ENCODE measurements at places on chromosomes 6 and 20. TPM values are rescaled to one million over a fixed set of nuclear protein-coding genes. Genes with fewer than 3 reads are reported as not detected.

CALHM4 gene
- total RNA-seq = not detected

TP53TG5 gene
- not detected for total RNA-seq

MAFB gene
- total RNA-seq = 15.9 TPM

TRIM40 gene
- not detected for total RNA-seq

GPR63 gene
- total RNA-seq = 0.42 TPM

DNA sequence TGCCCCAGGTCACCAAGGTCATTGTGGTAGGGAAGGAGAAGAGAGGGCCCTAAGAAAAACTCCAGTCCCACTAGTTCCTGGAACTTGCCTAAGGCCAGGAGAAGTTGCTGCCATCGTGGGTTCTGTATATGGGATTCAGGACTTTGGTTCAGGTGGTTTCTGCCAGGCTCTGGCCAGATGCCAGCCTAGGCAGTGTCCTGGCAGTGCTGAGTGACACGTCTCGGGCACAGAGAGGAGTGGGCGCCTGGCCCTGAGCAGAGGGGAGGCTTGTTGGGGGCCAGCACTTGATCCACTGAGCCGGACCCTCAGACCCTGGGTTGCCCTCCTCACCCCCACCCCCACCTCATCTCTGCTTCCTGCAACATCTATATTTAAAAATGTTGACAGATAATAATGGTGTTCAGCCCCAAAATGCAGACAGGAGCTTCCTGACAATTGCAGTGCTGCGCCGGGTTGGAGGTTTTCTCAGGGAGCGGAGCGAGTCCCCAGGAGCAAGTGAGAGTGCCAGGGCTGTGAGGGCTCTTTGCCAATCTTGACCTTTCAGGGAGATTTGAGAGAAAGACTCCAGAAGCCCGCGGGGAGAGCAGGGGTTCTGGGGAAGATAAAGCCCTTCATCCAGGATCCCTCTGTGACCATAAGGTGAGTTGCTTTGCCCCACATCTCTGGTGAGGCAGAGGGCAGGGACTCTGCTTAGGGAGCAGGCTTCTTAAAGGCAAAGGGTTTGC is 71.9 kb downstream of the PHACTR3 start:
- H3K27me3 ChIP-seq = peaks cover 91% of the 10 kb centered on the region
- H3K4me3 ChIP-seq = no peak overlapping the region
- H3K36me3 ChIP-seq = no peaks in the 10 kb centered on the region
- H3K27ac ChIP-seq = no peak overlapping the region
- no peaks in the 10 kb centered on the region for H3K4me1 ChIP-seq

DNA sequence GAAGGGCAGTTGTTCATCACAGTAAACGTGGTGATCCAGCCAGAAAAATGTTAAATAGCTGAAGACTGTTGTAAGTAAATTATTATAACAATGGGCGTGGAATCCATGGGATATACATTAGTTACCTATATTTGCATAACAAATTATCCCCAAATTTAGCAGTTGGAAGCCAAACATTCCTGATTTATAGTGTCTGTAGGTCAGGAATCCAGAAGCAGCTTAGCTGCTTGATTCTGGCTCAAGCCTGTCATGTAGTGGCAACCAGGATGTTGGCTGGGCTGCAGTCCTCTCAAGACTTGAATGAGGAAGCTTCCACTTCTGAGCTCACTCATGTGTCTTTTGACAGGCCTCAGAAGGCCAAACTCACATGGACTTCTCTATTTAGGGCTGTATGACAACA is 6.9 kb upstream of the ADGRB3 start:
- H3K4me3 ChIP-seq = no peak overlapping the region
- no peaks in the 10 kb centered on the region for H3K36me3 ChIP-seq
- H3K27ac ChIP-seq = no peak overlapping the region
- H3K27me3 ChIP-seq = peaks cover 82% of the 10 kb centered on the region
- DNase-seq = no peak

GRCh38 chr20:29790510-29790909 is 1467.0 kb upstream of the DEFB115 start:
- H3K4me3 ChIP-seq = no peak overlapping the region
- no peak overlapping the region for H3K27ac ChIP-seq
- H3K36me3 ChIP-seq = no peaks in the 10 kb centered on the region
- H3K27me3 ChIP-seq = no peaks in the 10 kb centered on the region

DNA sequence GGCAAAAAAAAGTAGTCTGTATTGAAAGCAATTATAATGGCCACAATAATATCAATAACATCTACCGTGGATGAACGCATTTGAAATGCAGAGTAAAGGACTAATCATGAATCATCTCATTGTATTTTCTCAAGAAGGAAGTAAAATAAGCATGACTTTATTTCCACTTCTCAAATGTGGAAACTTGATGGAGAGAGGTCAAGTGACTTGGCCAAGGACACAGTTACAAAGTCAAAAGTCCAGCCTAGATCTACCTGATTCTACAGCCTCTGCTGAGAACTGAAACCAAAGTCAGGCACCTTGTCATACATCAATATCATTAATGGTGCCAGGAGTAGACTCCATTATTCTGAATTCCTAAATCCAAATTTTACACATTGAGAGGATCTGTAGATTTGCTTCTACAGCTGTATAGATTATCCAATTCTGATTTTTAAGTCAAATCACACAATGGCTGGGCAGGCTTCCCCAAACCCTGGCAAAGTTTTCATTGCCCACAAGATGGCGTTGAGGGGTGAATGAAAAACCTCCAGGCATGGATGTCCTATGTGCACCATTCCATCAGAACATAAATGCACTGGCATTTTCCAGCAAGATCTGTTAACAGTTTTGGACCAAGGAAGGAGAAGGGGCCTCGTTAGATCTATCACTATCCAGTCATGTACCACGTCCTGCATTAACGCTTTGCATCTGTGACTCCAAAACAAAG is 423.1 kb downstream of the MAFB start:
- no peak overlapping the region for H3K4me3 ChIP-seq
- no peak overlapping the region for H3K27ac ChIP-seq
- peaks cover 4% of the 10 kb centered on the region for H3K4me1 ChIP-seq
- H3K27me3 ChIP-seq = no peaks in the 10 kb centered on the region
- H3K36me3 ChIP-seq = no peaks in the 10 kb centered on the region
- DNase-seq = peak; percentile 75

DNA sequence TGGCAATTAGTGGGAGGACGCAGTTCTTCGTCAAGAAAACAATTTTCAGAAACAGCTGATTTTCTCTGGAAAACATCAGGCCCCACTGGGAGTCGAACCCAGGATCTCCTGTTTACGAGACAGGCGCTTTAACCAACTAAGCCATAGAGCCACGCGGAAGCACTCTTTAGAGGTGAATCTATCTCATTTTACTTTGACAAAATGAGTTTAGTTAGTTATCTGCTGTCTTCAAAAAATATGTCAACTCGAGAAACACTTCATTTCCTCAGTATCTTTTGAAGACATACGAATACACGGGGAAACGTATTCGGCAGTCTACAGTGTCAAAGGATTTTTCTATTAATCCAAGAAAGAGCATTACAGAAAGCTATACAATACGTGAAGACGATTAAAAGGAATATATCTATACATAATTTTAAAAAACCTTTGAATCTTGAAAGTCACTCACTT is 26.7 kb downstream of the GPX6 start:
- peak overlapping the region; percentile 86 for H3K4me3 ChIP-seq
- H3K27me3 ChIP-seq = no peaks in the 10 kb centered on the region
- peaks cover 14% of the 10 kb centered on the region for H3K36me3 ChIP-seq
- H3K4me1 ChIP-seq = peaks cover 5% of the 10 kb centered on the region

DNA sequence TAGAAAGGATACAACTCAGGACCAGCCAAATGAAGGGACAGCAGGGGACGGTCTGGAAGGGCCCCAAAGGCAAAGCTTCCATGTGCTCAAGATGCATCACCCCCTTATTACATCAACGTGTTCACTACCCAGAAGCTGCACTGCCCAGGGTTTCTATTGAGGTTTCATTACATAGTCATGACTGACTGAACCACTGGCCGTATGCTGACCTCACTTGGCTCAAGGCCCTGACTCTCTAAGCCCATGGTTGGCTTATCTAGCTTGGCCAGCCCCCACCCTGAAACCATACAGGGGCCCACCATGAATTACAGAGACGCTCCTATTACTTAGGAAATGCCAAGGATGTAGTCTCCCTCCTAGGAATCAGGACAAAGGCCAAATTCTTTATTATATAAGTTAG is 179.4 kb downstream of the FOXC1 start:
- peak; percentile 44 for DNase-seq
- H3K36me3 ChIP-seq = no peaks in the 10 kb centered on the region
- peaks cover 8% of the 10 kb centered on the region for H3K4me1 ChIP-seq
- H3K4me3 ChIP-seq = no peak overlapping the region

- H3K27ac ChIP-seq = no peak overlapping the region
- H3K36me3 ChIP-seq = no peaks in the 10 kb centered on the region
- no peaks in the 10 kb centered on the region for H3K4me1 ChIP-seq
- no peak overlapping the region for H3K4me3 ChIP-seq
- peaks cover 42% of the 10 kb centered on the region for H3K27me3 ChIP-seq
- DNase-seq = no peak
These were observed 159.8 kb downstream of the RCAN2 start for GRCh38 chr6:46331461-46331860.

- H3K36me3 ChIP-seq = no peaks in the 10 kb centered on the region
- no peaks in the 10 kb centered on the region for H3K4me1 ChIP-seq
- DNase-seq = peak; percentile 17
- no peak overlapping the region for H3K4me3 ChIP-seq
- H3K27me3 ChIP-seq = no peaks in the 10 kb centered on the region
- H3K27ac ChIP-seq = no peak overlapping the region
These were observed 157.8 kb downstream of the TPBG start for GRCh38 chr6:82521369-82521768.

DNA sequence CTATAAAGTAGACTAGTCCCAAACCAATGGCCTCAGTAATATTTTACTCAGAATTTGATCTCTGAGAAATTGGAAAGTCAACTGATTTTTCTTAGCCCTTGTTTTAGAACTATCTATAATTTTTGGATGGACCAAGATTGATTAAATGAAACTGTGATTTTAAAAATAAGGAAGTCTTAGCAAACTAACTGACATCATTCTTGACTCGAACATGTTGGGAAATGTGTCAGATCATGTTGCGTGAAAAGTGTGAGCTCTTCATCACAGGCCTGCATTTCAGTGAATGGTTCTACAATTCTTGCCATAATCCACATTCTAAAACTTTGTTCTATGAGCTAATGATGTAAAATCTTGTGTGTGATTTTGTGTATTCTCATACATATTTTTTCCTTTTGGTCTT is 11.0 kb downstream of the TNFAIP3 start:
- H3K4me3 ChIP-seq = no peak overlapping the region
- no peak for DNase-seq
- no peak overlapping the region for H3K27ac ChIP-seq
- H3K36me3 ChIP-seq = peaks cover 100% of the 10 kb centered on the region

- H3K4me1 ChIP-seq = peaks cover 10% of the 10 kb centered on the region
- no peaks in the 10 kb centered on the region for H3K36me3 ChIP-seq
- H3K27ac ChIP-seq = no peak overlapping the region
- no peak for DNase-seq
- H3K4me3 ChIP-seq = no peak overlapping the region
These were observed 20.4 kb downstream of the USP49 start for GRCh38 chr6:41874741-41875140.

Measured in MCF 10A (cell line).